ENCODE measurements at places on chromosomes 5 and 9.

DNA sequence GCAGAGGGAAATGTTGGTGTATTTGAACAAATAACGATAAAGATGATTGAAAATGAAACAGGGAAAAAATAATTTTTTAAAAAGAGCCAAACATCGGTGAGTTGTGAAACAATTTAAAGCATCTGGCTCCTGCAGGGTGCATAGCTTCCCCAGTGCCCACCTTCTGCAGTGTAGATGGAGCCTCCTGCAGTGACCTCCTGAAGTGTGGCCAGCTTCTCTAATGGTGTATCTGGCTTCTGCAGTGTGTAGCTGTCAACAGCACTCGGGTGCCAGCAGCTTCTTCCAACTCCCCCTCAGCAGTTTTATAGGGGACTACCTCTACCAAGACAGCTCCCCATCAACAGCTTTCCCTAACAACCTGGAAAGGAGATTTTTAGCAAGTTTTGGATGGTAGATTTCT lies 279.4 kb upstream of the SEMA6A start:
- DNase-seq, result no peak

DNA sequence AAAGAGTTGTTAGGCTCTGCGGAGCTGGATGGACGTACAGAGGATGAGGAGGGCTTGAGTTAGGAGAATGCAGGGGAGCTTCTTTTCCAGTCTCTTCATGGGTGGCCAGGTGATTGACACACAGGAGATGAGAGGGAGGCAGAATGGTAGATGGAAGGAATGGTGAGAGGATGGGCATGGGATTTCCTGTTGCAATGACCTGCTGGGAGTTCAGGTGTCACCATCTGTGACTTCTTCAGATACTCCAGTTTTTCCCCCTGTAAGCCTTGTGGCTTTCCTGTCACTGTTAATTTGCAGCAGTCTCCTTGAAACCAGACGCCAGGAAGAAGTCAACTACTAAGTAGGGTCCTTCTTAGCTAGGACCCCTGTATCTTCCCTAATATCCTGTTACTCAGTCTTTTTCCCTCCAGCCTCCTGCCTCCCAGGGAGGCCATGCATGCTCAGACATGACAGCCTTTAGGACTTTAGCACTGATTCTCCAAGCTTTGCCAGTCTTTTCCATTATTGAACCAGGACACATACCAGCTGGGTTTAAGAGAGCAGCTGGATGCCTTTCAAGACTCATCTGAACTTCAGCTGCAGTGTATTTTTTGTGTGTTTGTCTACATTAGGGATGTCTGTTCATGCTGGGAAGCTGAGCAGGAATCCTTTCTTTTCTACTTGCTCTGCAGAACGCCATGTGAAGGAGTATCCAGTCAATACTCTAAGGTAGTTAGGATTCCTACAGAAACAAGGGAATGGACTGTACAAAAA lies 67.2 kb upstream of the CD180 start:
- no peak for DNase-seq

- no peak for DNase-seq
Measured at GRCh38 chr9:93900436-93900819, 54.7 kb downstream of the BARX1 start.

DNA sequence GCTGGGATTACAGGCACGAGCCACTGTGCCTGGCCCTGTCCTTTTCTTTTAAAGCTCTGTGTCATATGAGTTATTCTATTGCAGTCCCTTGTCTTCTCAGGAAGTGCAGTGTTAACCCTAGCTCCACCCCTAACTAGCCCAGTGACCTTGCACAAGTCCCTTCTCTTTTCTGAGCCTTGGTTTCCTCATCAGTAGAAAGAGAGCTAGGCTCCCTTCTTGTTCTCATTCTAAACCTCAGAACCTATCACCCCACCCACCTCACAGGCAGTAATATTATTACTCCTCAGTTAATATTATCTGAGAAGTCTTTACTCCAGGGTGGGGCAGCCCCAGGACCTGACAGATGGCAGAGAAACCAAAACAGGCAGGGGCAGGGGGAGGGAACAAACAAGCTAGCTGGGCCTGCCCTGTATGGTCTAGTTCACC lies 7.2 kb downstream of the CYFIP2 start:
- no peak for DNase-seq

GRCh38 chr9:99190597-99191283 lies 31.0 kb downstream of the ALG2 start:
- no peak for DNase-seq

GRCh38 chr9:72618811-72619210 lies 97.4 kb downstream of the TMC1 start:
- no peak for DNase-seq

GRCh38 chr9:33220681-33221567 lies 19.0 kb upstream of the SPINK4 start:
- DNase-seq, result no peak

All from fibroblast of skin of right quadriceps (primary cell).